Caudate nucleus (tissue), 63 donors: ENCODE measurements at places on chromosomes 2 and 18.

- no peak for DNase-seq
Measured at GRCh38 chr2:24577481-24577880, 86.4 kb downstream of the NCOA1 start.

GRCh38 chr2:65479524-65479923, 47.1 kb upstream of the SPRED2 start:
- no peak for DNase-seq

DNA sequence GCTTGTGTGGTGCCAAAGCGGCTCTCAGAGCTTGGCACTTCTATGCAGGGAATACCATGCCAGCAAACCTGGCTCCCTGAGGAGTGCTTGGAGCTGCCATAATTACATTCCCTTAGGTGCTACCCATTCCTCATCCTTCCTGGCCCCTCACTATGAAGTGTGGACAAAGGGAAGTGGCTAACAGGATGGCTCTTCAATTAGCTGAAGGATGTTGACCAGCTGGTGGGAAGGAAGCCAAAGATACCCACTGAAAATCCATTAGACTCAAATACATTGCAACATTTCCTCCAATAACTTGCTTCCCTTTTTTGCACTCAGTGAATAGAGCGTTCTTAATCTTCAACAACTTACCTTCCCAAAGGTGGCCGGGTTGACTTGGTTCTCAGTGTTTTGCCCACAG, 8.5 kb downstream of the RFX8 start:
- no peak for DNase-seq

DNA sequence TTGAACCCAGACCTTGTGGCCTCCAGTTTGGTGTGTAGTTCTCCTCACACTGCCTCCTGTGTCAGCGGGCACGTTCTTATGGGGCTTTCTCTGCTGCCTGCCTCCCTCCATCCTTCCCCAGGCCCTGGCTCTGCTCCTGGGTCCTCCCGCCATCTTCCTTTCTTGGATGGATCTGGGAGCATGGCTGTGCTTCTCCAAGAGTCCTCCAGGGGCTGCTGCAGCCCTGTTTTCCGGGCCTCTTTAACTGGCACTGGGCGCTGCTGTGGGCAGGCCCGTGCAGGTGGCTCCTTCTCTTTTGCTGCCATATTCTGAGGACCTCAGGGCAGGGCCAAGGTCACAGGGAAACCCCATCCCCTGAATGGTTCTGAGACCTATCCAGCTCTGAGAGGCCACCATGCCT, 17.8 kb downstream of the THNSL2 start:
- no peak for DNase-seq

DNA sequence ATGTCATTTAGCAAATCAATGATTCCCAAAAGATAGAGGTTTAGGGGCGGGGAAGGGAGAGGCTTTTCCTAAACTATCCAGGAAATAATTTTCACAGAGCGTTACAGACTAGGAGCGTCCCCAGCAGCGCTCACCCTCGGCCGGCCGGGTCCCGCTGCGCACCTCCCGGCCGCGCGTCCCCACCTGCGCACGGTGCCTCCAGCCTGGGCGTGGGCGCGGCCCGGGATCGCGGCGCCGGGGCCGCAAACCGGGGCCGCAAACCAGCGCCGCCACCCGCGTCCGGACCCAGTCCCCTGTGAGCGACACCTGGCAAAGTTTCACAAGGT, 684 bp upstream of the ZCCHC2 start:
- no peak for DNase-seq

GRCh38 chr18:66428795-66429194, 175.1 kb downstream of the CDH19 start:
- DNase-seq = no peak

DNA sequence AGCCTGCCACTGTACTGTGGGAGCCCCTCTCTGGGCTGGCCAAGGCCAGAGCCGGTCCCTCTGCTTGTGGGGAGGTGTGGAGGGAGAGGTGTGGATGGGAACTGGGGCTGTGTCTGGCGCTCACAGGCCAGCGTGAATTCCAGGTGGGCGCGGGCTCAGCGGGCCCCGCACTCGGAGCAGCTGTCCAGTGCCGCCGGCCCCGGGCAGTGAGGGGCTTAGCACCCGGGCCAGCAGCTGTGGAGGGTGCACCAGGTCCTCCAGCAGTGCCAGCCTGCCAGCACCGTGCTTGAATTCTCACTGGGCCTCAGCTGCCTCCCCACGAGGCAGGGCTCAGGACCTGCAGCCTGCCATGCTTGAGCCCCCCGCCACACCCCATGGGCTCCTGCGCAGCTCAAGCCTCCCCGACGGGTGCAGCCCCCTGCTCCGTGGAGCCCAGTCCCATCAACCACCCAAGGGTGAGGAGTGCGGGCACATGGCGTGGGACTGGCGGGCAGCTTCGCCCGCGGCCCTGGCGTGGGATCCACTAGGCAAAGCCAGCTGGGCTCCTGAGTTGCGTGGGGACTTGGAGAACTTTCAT, 69.5 kb upstream of the ABCA12 start:
- DNase-seq = no peak

DNA sequence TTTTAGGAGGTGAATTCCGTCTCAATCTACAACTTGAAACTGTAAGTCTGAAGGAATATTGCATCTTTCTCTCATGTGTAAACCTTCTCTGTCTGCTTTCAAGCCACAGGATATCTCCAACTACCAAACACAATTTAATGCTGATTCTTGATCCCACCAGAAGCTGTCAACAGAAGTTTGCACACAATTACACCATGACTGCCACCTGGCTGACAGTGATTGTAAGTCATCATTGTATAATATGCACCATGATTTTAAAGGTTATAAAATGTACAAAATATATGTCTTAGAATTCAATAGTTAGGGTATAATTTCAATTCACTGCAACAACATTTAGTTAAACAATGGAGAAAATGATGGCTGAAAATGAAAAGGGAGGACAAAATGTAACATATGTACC, 18.4 kb downstream of the PREPL start:
- no peak for DNase-seq

- DNase-seq = peak; percentile 71
Measured at GRCh38 chr2:120867290-120868241, 131.9 kb downstream of the GLI2 start.

GRCh38 chr2:48900321-48901014, 144.9 kb upstream of the LHCGR start:
- peak; percentile 58 for DNase-seq

DNA sequence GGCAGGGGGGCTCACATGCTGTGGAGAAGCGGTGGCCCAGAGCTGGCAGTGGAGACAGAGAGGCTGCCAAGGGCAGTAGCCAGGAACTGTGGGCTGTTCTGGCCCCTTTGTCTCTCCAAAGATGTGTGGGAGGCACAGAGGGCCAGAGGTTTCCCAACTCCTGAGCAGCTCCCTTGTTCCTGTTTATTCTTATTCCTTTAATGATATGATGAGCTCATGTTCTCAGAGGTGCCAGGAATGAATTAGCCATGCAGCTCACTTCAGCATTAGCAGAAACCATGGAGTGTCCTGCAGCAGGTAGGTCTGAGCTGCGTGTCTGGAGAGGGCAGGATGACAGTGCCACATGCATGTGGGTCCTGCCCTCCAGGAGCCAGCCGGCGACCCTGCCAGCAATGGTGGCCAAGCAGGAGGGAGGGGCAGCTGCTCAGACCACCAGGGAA, 77.9 kb upstream of the FZD7 start:
- no peak for DNase-seq

GRCh38 chr2:8549273-8549922, 132.5 kb upstream of the ID2 start:
- no peak for DNase-seq

DNA sequence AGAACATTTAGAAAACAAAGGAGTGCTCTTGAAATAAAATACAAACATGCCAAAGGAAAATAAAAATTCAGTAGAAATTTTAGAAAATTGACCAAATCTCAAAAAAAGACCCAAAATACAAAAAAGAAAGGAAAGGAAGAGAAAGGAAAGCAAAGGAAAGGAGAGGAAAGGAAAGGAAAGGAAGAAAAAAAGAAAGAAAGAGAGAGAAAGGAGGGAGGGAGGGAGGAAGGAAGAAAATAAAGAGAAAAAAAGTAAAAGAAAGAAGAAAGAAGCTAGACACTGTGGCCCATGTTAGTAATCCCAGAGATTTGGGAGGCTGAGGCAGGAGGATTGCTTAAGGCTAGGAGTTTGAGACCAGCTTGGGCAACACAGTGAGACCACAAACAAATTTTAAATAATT, 500.1 kb upstream of the VRK2 start:
- DNase-seq = no peak

DNA sequence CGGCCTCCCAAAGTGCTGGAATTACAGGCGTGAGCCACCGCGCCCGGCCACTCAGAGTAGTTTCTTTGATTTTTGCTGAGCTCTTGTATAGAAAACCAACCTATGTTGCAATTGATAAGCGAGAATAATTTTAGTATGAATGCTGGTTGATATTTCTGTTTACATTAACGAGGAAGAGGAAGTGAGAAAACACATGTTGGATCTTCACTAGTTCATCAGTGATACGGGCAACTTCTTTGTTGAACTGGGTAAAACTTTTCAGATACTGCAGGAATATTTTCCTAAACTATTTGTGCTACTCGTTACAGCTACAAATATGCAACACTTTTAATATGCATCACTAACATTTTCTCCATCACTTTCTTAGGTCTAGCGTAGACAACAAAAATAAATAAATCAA, 67.9 kb upstream of the SLC25A52 start:
- no peak for DNase-seq

DNA sequence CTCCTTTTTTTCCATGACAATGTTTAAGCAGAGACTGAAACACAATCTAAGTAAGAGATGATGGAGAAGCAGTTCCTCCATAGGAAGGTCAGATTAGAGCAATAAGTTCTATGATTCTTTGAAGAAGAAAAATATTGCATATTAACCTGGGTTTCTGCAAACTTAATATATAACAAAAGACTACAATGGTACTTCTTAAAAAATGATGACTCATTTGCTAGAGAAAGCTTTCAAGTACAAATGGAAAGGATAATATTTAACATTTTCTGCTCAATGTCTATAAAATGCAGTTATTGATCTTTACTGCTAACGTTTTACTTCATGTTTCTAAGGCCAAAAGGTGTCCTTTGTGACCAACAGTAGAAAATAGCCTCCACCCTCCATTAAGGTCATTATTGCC, 158.6 kb downstream of the DOCK10 start:
- no peak for DNase-seq

DNA sequence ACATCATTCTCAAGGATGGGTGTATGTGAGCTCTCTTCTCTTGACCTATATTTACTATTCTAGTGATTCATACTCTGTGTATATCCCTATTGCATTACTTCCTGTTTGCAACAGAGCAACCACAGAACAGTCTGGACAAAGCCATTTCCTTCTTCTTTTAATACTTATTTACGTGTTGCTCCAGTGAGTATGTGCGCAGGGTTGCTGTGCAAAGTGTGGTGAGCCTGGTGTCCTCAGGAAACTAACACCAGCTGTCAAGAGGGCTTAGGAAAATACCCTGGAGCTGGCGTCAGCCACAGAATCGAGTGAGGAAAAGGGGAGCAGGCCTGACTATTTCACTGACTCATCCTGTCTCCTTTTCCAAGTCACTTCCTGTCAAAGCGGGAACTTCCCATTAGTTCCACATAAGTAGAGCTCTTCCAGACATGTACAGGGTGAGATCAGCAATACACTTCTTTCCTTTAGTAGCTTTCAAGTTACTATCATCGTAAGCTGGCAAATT, 214.1 kb upstream of the COPS8 start:
- DNase-seq = peak; percentile 24

DNA sequence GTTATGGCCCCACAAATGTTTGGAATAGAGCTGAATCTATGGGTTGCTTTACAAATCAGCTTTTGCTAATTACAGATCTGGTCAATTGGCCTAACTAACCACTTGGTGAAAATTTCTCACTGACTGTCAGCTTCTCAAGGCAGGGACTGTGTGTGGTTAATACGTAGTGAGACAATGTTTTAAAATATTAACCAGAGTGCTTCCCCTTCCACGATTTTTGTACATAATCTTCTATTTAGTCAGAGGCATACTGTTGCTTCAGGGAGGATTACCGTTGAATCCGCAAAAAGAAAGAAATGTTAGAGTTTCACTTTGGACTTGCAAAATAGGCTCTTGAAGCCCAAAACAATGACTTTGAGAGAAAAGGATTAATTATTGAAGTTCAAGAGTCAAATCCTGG, 14.9 kb upstream of the KCNS3 start:
- no peak for DNase-seq

DNA sequence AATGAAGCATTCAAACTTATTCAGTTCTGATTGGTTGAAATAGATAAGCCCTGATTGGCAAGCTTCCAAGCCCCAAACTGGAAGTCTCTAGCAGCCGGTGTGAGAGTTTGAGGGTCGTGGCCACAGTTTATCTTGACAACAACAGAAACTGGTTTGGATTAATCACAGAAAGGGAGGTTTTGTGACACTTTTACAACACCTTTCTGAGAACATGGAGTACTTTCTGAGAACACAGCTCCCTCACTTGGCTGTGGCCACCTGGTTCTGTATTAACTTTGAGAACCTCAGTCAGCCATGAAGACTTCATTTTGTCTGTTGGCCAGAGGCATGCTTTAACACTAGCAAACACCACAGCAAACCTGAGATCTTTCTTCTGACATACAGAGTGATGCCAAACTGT, 280.7 kb upstream of the VWC2L start:
- DNase-seq = no peak

- no peak for DNase-seq
Measured at GRCh38 chr2:236511266-236511665, 58.4 kb upstream of the ACKR3 start.

DNA sequence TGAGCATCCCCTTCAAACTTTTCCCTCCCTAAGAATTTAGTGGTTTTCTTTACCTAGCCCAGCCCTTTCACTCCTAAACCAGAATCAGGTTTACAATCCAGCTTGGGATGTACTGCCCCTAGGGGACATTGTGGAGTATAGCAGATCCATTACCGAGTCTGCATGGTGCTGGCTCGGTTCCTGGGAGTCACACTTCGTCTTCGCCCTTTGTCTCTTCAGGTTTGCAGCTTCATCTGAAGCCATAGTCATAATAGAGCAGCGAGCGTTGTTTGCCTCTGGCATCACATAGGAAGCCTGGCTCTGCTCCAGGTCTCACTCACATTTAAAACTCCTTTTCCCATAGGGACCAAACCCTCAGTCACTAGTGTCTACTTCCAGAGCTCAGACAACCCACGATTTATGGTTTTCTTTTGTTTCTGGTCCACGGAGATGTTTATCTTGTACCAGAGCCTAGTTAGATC, 16.8 kb upstream of the LYPD6 start:
- DNase-seq = no peak

DNA sequence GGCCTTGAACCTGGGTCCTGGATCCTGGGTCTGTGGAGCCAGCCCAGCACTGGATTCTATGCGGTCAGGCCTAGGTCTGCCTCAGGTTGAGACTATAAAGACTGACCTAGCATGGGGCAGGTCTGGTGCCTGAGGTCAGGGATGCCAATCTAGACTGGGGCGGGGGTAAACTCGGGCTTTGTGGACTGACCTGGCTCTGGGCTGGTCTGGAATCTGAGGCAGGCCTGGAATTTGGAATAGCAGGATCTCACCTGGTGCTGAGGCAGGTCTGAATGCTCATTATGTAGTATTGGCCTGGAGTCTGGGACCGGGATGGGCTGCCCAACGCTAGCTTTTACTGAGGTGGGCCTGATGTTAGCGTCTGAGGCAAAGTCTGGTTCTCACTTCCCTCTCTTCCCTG, 256.0 kb downstream of the KIAA1328 start:
- DNase-seq = no peak
